ENCODE measurements at places on chromosomes 11 and 22.

- DNase-seq: no peak
Measured at GRCh38 chr11:7593481-7593880, 79.7 kb downstream of the PPFIBP2 start.

DNA sequence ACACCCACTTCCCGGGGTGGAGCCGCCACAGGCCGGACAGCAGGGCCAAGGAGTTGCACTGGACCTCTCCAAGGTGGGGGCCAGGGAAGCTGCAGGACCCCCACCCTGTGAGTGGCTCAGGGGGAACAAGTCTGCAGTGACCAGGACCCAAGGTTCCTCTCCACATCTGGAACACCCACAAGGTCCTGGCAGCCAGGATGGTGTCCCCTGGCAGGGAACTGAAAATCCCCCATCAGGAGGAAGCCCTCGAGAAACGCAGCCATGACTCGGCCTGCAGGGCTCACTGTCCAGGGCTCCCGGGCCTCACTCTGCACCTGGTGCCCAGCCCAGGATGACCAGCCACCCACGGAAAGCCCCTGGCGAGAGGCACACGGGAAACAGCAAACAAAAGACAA lies 11.5 kb downstream of the RNH1 start:
- peak; percentile 10 for DNase-seq

- DNase-seq: no peak
Measured at GRCh38 chr11:72234920-72235319, 9.1 kb downstream of the PHOX2A start.

GRCh38 chr11:88301488-88302140 lies 35.9 kb downstream of the CTSC start:
- DNase-seq: no peak

DNA sequence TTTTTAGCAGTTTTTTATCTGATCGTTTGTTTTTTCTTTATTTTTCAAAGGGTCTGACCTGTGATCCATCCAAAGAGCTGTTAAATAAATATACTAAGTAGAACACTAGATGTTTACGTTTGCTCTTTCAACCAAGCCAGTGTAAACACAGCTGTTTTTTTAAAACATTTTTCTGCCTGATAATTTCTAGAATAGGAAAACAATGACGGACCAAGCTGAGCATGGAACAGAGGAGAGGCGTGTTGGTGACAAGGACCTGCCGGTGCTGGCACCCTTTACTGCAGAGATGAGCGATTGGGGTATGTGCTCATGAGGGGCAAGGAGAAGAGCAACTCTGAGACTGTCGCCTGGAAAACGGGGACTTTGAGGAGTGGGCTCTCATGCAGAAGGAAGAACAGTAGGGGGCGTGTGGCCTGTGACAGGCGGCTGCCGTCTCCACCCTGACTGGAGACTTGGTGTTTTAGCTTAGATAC lies 28.6 kb upstream of the PANX2 start:
- DNase-seq: no peak

- DNase-seq: no peak
Measured at GRCh38 chr11:17743808-17744119, 9.2 kb downstream of the KCNC1 start.

DNA sequence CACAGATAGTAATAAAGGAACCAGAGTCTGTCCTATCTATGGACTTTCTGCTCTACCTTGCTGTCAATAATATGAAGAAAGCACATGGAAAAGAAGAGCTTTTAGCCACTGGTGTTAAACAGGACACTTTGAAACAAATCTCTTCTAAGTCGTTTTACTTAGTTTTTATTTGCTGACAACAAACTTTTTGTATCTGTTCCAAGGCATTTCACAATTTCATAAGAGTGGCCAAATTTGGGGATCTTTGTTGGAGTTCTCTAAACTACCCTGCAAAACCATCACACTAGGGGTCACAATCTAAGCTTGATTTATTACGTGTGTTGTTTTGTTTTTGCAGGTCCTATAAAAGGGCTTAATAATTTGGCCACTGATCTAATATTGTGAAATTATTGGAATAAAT lies 54.4 kb downstream of the BBOX1 start:
- no peak for DNase-seq

DNA sequence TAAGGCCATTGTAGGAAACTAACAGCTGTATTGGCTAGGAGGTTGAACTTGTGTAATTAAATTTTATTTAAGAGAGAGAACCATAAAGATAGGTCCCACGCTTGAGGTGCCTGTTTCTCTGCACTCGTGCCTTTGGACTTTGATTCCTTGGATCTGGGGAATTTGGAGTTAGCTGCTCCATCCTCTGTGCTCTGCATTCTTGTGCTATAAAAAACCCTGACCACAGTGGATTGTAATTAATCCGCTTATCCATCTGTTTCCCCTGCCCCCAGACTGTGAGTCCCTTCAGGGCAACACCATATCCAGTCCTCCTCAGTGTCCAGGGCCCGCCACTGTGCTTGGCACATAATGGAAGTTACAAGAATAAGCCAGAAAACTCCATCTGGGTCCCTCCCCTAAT lies 169.8 kb downstream of the SPON1 start:
- no peak for DNase-seq
